ENCODE measurements at places on chromosomes 16 and 17. TPM values are rescaled to one million over a fixed set of nuclear protein-coding genes. Genes with fewer than 3 reads are reported as not detected.

DNA sequence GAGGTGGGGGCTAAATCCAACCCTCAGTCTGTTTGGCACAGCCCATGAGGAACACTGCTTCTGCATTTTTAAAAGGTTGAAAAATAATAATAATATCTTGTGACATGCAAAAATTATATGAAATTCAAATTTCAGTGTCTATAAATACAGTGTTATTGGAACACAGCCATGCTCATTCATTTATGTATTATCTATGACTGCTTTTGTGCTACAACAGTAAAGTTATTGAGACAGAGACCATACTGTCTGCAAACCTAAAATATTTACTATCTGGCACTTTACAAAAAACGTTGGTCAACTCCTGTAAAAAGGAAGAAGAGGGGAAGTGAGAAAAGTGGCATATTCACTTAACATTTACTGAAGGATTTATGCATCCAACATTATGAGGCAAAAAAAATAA lies 3.1 kb downstream of the ABCA5 start:
- H3K4me1 ChIP-seq = peaks cover 10% of the 10 kb centered on the region
- no peak for DNase-seq
- no peak overlapping the region for H3K27ac ChIP-seq
- H3K4me3 ChIP-seq = no peak overlapping the region
- no peaks in the 10 kb centered on the region for H3K27me3 ChIP-seq

DNA sequence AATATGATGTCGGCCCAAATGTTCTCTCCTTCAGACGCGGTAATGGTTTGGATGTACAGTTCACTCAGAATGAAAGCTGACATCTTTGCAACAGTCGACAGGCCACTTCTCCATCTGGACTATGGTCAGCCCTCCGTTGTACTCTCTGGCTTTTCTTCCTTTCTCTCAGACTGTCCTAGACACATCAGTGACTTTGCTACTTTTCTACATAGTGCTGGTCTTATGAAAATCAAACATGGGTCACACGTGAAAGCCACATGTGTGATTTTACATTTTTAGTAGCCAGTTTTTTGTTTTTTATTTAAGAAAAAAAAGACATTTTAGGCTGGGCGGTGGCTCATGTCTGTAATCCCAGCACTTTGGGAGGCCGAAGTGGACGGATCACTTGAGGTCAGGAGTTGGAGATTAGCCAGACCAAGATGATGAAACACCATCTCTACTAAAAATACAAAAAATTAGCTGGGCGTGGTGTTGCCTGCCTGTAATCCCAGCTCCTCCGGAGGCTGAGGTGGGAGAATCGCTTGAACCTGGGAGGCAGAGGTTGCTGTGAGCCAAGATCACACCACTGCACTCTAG lies 644.1 kb downstream of the KCNJ2 start:
- H3K36me3 ChIP-seq = no peaks in the 10 kb centered on the region
- no peaks in the 10 kb centered on the region for H3K27me3 ChIP-seq
- H3K27ac ChIP-seq = no peak overlapping the region
- H3K4me3 ChIP-seq = no peak overlapping the region
- DNase-seq = no peak
- H3K4me1 ChIP-seq = no peaks in the 10 kb centered on the region

DNA sequence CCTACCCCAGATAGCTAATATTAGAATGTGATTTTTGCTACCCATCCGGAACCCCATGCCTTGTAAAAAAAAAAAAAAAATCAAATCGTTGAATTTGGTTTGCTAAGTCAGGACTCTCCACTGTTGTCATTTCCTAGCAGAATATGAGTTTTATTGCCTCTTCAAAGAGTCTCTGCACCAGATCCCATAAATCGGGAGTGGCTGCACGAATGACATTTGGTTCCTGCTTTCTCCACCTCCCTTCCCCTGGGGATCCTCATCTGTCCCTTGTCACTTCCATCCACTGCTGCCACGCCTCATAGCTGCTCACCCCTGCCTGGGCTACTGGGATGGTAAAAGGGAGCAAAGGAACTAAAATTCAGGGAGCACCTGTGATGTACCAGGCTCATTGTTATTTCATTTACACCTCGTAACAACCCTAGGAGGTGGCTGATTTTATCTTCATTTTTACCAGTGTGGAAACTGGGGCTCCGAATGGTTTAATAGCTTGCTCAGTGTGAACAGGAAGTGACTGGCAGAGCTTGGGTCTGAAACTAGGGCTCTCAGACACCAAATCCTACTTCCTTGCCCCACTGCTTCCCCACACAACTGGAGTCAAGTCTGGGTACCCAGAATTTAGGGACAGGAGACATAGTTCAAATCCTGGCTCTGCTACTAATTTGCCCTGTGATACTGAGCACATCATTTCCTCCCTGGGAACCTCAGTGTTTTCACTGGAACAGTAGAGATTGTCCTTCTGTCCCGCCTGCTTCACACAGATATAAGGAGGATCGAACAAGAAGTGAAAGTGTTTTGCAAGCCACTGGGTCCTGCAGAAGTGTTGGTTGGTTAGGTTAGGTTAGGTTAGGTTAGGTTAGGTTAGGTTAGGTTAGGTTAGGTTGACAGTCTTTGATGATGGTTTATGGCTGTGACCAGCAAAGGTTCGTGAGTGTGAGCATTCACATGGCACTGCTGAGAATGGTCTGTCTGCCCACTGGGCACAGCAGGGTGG lies 585 bp upstream of the KRT36 start:
- no peaks in the 10 kb centered on the region for H3K27me3 ChIP-seq
- H3K4me1 ChIP-seq = no peaks in the 10 kb centered on the region
- H3K27ac ChIP-seq = no peak overlapping the region
- no peaks in the 10 kb centered on the region for H3K36me3 ChIP-seq
- no peak overlapping the region for H3K4me3 ChIP-seq
- DNase-seq = no peak

- H3K27me3 ChIP-seq = no peaks in the 10 kb centered on the region
- DNase-seq = peak; percentile 94
- H3K4me3 ChIP-seq = no peak overlapping the region
- H3K27ac ChIP-seq = no peak overlapping the region
- H3K4me1 ChIP-seq = peaks cover 9% of the 10 kb centered on the region
Measured at GRCh38 chr17:63425483-63425882, 20.6 kb downstream of the CYB561 start.

- H3K4me1 ChIP-seq = peaks cover 71% of the 10 kb centered on the region
- H3K4me3 ChIP-seq = peak overlapping the region; percentile 66
- H3K36me3 ChIP-seq = no peaks in the 10 kb centered on the region
- peak; percentile 83 for DNase-seq
- H3K27ac ChIP-seq = peak overlapping the region; percentile 66
Measured at GRCh38 chr17:8125154-8125946, 1.4 kb upstream of the HES7 start.

Gene UTS2R
- not detected for total RNA-seq

DNA sequence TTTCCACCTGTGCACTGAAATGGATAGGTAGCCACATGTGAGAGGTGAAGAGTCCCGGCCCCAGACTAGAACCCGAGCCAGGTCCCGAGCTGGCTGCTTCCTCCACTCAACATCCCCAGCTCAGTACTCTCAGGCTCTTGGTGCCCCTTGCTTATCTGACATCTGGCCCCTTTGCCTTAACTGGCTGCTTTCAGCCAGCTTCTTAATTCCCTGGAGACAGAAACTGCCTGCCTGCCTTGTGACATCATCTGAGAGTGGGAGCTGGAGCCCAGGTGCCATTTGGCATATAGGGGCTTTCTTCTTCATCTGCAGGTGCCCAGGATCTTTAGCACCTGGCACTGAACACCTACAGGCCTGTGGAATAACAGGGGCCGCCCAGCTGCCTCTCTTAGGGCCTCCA lies 8.9 kb downstream of the CHAD start:
- no peak overlapping the region for H3K4me3 ChIP-seq
- H3K4me1 ChIP-seq = no peaks in the 10 kb centered on the region
- no peak overlapping the region for H3K27ac ChIP-seq
- no peak for DNase-seq

DNA sequence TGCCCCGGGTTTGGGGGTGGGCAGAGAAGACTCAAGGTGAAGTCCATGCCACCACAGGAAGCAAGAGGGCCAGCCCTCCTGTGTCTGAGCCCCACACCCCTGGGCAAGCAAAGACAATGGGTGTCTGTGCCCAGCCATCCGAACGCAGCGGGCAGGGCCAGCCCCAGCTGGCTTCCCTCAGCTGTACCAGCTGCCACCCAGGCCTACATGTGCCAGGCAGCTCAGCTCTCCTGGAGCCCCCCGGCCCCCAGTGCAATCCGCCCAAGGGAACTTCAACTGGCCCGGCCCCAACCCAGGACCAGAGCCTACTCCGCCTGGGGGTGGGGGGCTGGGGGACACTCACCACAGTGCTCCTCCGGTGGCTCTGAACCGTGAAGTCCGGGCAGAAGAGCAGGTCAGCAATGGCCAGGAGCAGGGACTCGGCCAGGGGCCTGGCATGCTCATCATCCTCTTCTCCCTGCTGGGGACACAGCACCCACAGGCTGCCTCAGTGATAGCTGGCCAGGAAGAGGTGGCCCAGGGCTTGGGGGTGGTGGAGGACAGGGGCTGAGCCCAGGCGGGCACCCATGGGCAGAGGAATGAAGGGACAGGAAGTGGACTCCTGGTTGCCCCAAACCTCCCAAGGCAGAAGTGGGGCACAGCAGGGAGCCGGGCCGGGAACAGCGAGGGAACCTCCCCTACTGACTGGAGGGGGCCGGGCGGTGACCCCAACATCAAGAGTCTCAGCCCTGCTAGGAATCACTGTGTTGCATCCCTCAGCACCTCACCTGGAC lies 9.8 kb downstream of the HID1 start:
- H3K36me3 ChIP-seq = peaks cover 50% of the 10 kb centered on the region
- no peaks in the 10 kb centered on the region for H3K27me3 ChIP-seq
- DNase-seq = no peak
- peaks cover 38% of the 10 kb centered on the region for H3K4me1 ChIP-seq
- no peak overlapping the region for H3K4me3 ChIP-seq

GRCh38 chr17:63476854-63477479 lies at the start of gene ACE:
TSS of gene ACE (plus strand) at chr17:63477061. CDS start at chr17:63477095, 34 bp downstream.
- peaks cover 20% of the 10 kb centered on the region for H3K27me3 ChIP-seq
- peaks cover 28% of the 10 kb centered on the region for H3K4me1 ChIP-seq
- no peaks in the 10 kb centered on the region for H3K36me3 ChIP-seq
- no peak within 1 kb of the TSS for H3K27ac ChIP-seq
